ENCODE measurements at places on chromosomes 7 and 10. TPM values are rescaled to one million over a fixed set of nuclear protein-coding genes. Genes with fewer than 3 reads are reported as not detected.

Gene UBE3C
- 75.9 TPM for total RNA-seq

Gene PLCE1
- 0.08 TPM for total RNA-seq

Gene IDI2
- 0.26 TPM for total RNA-seq

Gene SORBS1
- 1.1 TPM for total RNA-seq

Gene ABCA13
- total RNA-seq: not detected

Gene CALHM1
- total RNA-seq: not detected
